GM12864 (cell line): ENCODE measurements at places on chromosomes 5 and 9.

DNA sequence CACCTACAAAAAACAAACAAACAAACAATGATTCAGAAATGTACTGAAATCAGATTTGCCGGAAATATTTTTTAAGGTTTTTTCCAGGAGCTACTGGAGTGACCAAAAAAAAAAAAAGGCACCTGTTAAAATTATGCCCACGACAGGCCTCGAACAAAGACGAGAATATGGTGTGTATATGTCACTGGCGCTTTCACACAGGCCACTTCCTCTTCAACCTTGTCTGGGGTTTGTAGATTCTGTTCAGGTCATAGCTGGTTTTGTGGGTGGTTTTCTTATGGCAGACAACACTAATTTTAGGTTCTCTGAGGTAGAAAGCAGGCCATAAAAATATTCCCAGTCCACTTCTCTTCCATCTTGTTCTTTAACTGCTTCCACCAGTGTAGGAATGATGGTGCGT is 7.0 kb downstream of the NDUFB6 start:
- DNase-seq, result no peak

DNA sequence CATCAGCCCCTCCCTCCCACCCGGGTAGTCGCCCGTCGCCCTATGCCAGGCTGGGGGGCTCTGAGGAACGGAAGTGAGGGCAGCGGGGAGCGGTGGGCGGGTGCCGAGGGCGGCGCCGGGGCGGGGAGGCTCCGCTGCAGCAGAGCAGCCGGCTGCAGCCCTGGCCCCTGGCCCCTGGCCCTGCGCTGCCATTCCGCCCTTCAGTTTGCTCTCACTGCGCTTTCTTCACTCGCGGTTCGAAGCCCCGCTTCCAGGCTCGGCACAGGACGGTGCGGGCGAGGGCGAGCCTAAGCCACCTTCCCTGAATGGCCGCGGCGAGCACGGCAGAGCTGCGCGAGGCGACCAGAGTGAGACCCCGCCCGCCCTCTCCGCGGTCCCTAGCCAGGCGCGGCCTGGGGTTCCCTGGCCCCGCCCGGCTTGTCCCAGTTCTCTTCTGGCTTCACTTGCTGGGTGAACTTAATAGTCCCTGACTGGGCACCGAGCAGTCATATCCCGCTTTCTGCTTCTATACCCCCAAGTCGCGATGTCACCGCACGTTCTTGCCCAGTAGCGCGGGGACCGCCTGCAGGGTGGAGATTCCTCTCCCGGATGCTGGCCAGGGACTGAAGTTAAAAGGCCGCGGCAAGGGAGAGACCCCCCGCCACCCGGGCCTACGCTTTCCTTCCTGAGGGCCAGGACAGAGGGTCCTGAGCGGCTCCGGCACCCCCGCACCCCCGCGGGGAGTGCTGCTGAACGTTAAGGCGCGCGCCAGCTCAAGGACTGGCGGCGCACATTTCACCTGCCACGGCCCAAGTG is 623 bp upstream of the TRIM36 start:
- DNase-seq, result no peak

DNA sequence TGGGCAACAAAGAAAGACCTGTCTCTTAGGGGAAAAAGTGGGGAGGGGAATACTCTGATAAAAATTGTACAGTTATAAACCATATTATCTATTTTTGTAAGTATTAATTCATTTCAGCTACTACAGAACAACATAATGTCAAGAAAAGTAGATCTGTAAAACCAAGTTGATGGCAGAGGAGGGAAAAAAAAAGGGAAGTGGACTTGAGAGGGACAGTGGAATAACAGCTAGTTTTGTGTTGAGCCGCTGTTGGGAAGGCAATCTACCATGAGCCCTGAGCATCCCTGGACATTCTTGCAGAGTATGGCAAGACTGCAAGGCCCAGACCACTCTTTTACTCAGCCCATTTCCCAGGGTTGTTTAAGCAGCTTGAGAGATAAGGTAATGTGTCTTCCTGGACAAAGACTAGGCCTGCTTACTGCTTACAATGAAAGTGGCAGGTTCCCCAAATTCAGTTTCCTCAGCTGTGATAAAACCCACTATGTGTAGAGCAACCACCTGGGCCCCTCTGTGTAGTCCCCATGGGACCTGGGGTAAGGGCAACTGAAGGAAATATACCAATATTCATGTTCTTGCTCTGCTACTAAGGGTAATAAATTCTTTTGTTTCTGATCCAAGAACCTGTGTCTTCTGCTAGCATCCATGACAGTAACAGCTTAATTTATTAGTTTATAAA is 25.0 kb downstream of the CEP120 start:
- DNase-seq, result no peak

- no peak for DNase-seq
Observed at GRCh38 chr9:21549890-21550289, 67.8 kb upstream of the IFNE start.

GRCh38 chr9:131282688-131283422 is 6.5 kb upstream of the FAM78A start:
- DNase-seq, result no peak

GRCh38 chr5:6066016-6066415 is 312.3 kb downstream of the MED10 start:
- DNase-seq, result no peak

GRCh38 chr5:58009754-58010153 is 450.1 kb downstream of the PLK2 start:
- no peak for DNase-seq

DNA sequence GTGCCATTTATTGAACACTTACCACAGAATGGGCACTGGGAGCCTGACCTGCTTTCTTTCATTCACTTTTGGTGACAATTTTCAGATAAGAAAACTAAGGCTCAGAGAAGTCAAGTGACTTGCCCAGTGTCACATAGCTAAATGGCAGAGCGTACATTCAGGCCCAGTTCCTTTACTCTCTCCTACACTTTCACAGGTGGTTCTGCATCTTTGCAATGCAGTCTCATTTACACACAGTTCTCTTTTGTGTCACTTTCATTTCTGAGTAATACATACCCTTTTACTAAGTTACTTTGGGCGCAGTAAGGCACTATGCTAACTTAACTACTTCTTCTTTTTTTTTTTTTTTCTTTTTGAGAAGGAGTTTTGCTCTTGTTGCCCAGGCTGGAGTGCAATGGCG is 8.3 kb downstream of the NFIL3 start:
- DNase-seq, result peak; percentile 45

DNA sequence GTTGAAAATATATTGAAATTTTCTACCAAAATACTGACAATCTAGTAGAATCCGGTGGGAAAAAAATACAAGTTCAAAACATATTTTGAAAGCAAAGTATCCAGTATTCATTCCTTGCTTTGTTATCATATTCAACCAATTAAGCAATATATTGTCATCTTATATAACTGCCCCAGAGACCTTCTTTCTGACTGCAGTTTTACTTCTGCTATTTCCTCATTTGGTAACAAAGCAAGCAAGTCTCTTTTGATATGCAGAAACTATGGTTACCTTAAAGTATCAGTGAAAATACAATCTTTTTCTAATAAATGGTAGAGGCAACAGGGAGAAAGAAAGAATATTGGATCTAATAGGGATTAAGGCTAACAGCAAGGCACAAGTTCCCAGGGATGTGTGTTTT is 663.7 kb upstream of the MEF2C start:
- DNase-seq, result no peak

- no peak for DNase-seq
Observed at GRCh38 chr5:105057001-105057436, 1494.4 kb upstream of the NUDT12 start.

DNA sequence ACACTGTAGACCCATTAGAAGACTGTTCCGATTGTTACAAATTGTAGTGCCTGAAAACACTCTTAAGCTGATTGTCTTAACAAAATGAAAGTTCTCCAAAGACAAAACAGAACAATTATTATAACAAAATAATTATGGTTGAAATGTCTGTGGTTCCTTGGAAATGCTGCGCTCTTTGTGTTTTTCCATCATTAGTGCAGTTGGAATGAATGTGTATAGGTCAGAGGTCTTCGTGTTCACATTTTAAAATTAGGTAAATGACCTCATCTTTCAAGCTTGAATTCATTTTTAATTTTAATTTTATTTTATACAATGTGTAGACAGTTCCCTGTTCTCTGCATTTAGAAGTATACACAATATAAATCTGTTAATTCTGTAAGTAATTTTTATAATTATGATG is 56.7 kb upstream of the NXNL2 start:
- DNase-seq, result no peak

GRCh38 chr5:56339732-56340131 is 106.6 kb upstream of the ANKRD55 start:
- no peak for DNase-seq

GRCh38 chr5:12865529-12865928 is 961.3 kb upstream of the CTNND2 start:
- no peak for DNase-seq

DNA sequence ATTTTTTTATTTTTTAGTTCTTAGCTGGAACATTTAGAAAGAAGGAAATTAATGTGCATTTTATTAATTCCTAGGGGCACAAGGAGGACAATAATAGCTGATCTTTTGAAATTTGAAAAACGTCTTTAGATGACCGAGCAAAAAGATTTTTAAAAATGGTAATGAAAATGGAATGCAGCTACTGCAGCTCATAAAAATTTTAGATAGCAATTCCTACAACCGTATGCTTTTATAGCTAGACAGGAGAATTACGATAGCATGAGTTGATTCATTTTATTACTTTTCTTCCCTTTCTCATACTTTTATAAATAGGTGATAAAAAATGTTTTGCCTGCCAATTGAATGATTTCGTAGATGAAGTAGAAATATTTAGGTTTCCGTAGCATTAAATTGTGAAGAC is 13.7 kb upstream of the RUFY1 start:
- DNase-seq, result no peak

GRCh38 chr5:82847562-82847961 is 229.6 kb downstream of the TMEM167A start:
- DNase-seq, result no peak

DNA sequence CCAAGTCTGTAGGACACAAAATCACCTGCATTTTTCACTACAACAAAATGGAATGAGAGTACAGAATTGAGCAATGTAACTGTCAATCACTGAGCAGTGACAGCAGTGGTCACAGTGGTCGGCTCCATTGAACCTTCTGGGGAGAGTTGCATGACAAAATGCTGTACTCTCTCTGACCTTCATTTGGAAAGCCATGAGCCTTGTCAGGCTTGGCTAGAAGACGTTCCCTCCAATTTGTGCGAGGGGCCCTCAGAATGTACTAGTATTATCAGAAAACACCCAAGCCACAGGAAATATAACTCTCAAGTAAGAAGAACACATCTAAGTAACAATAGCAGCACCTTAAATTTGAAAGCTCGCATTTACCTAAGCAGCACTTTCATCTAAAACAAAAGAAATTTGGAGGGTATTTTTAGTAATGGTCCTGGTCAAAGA is 425.6 kb upstream of the MEF2C start:
- peak; percentile 93 for DNase-seq

DNA sequence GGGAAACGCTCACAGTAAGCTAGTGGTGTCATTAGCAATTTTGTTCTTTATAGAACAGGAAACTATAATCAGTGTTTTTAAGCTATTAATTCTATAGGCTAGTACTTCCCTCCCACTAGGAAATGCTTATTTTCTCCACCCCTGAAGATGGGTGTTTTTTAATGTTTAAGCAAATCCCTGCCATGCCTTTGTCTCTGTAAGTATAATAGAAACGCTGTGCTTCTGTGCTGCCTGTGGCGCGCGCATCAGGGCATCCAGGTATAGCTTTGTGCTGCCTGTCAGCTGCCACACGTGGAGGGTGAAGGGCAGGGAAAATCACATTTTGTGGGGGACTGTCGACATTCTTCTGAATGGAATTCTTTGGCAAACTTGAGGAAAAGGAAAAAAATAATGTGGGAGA is 217.5 kb downstream of the RAB3C start:
- DNase-seq, result no peak

GRCh38 chr5:59873113-59873512 is 20.4 kb downstream of the PDE4D start:
- no peak for DNase-seq

GRCh38 chr9:113828221-113828620 is 47.9 kb upstream of the ZNF618 start:
- DNase-seq, result no peak

DNA sequence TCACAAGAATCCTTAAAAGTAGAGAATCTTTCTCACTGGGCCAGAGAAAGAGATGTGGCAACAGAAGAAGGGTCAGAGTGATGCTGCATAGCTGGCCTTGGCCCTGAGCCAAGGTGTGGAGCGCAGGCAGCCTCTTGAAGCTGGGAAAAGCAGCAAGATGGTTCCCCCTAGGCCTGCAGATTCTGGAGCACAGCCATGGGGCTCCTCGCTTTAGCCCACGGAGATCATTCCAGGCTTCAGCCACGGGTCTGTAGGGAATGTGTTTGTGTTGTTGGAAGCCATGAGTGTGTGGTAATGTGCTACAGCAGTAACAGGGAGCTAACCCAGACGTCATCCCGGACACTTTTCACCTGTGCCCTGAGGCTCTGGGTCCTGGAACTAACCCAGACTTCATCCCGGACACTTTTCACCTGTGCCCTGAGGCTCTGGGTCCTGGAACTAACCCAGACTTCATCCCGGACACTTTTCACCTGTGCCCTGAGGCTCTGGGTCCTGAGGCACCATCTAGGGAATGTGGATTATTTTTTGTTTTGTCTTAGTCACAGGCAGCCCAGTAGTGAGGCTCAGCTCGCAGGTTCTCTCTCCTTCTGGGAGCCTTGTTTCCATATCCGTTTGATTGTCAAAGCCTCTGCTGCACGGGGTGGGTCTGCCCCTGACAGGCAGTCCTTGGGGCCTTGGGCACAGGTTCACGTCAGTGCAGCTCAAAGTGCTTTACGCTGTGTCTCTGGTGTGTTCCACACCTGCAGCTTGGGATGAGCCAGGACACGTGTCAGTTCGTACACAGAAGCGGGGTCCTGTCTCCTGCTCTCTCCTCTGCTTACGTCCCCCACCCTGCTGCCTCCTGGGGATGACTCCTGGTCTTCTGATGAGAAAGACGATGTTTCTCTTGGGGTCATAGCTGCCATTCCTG is 56.3 kb upstream of the EXOC3 start:
- DNase-seq, result no peak

GRCh38 chr5:116730706-116731105 is 156.1 kb upstream of the SEMA6A start:
- no peak for DNase-seq

DNA sequence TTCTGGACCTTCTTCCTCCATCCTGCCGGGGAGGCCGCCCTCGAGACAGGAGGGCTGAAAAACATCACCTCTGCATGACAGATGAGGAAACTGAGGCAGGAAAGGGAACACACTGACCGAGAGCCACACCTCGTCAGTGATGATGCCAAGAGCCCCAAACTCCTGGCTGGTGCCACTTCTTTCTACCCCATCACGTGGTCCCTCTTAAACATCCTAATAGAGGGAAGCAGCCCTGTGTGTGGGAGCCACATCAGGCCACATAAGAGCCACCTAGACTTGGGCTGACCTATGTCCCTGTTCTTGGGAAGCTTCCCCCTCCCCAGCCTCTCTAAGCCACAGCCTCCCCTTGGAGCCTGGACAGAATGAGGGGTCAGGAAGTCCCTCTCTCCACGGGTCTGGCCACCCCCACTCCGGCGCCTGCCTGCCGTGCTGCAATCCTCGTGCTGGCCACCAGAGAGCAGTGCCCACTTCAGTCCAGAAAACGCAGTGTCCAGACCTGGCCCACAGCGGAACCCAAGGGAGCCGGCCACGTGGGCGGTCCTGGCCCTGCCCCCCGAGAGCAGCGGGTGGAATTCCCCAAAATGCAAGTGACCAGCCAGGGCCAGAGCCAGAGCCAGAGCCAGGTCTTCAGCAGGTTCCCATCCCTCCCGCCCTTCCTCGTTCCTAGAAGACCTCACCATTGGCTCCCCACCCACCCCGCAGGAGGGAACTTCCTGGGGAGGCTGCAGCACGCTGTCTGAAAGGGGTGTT is 54.7 kb upstream of the SARDH start:
- DNase-seq, result no peak

GRCh38 chr5:140588311-140589070 is 23.9 kb downstream of the SLC35A4 start:
- no peak for DNase-seq
